ENCODE measurements at places on chromosomes 2 and 18.

DNA sequence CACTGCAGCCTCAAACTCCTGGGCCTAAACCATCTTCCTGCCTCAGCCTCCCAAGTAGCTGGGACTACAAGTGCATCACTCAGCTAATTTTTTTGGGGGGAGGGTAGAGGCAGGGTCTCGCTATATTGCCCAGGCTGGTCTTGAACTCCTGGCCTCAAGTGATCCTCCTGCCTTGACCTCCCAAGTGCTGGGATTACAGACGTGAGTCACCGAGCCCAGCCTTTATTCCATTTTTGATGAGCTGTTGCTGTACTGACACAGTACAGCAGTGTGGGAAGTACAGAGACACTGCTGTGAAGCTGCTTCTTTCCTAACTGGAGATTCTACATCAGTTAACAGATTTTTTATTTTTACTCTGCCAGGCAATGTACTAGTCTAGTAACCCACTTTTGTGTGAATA, 18.8 kb downstream of the PTRHD1 start:
- DNase-seq: no peak

GRCh38 chr2:47357483-47357882, 45.5 kb upstream of the MSH2 start:
- no peak for DNase-seq

DNA sequence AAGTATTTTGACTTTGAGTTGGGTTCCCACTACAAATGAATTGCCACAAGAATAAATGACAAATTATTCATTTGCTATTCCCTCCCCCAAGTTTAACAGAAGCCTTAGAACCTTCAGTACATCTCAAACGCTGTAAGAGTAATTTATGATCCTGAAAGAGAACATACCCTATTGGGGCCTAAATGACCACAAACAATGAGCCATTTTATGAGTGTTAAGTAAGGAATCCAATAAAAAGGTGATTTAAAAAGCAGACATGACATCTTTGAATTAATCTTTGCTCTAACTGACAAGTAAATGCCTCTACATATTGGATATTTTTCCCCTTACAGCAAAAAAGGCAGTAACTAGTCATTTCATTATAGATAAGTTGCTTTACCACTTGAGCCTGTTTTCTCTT, 136.9 kb downstream of the NRXN1 start:
- no peak for DNase-seq

DNA sequence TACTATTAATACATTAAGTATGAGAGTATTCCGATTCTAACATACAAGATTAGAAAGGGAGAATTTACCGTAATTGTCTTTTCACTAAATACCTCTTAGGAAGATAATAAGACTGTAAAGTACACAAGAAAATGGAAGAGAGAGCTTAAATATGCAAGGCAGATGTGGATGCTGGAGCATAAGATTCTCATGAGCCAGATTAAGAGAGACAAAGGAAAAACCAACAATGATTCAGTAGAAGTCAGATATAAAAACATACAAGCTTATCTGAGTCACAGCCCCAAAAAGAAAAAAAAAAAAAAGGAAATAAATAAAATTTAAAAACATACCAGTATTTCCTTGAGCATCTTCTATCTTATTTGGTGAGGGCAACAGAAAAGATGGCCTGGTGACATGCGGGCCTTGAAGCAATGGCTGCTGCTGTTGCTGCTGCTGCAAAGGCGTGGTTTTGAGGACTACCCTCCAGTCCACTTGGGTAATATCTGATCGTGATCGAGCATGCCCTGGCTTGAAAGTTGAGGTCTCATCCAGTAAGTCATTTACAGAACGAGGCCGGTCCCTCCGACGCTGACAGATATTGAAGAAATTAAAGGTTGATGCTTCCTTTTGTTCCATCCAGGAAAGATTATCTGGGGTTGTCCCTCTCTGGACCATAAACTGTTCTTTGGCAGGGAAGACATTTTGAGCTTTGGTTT, 24.5 kb downstream of the PLEKHM3 start:
- no peak for DNase-seq

DNA sequence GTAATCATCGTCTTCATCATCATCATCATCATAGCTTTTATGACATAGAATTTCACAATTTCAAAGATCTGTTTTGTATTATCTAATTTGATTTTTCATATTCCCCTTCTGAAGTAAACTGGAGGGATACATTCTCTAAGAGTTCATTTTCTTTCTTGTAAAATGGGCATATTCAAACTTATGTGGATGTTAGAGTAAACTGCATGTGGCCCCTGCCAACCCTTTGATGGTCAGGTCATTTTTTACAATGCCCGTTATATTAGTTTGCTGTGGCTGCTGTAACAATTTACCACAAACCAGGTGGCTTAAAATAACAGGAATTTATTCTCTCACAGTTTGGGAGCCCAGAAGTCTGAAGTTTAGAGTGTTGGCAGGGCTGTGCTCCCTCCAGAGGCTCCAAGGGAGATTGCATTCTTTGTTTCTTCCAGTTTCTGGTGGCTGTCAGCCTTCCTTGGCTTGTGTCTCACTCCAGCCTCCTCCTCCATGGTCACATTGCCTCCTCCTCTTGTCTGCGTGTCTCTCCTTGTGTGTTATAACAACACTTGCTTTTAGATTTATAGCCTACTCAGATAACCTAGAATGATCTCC, 127.5 kb upstream of the MMADHC start:
- DNase-seq: peak; percentile 52

All from H1 (cell line).